AG04450 (cell line): ENCODE measurements at places on chromosomes 12 and 14. TPM values are rescaled to one million over a fixed set of nuclear protein-coding genes. Genes with fewer than 3 reads are reported as not detected.

The RDH16 gene
- polyA plus RNA-seq: 0.06 TPM in 1 of 2 replicates, not detected in the other

The MYH6 gene
- polyA plus RNA-seq: not detected in 2 replicates

The BTBD7 gene
- polyA plus RNA-seq: 22.4 and 24.4 TPM in 2 replicates

The PLBD1 gene
- 0.31 and 0.37 TPM in 2 replicates for polyA plus RNA-seq

The KCNA5 gene
- not detected in 2 replicates for polyA plus RNA-seq

The CLEC7A gene
- not detected in 2 replicates for polyA plus RNA-seq

The PROX2 gene
- polyA plus RNA-seq: not detected in 2 replicates

The PAPLN gene
- polyA plus RNA-seq: 3.1 and 3.4 TPM in 2 replicates

The PDZRN4 gene
- polyA plus RNA-seq: not detected in 2 replicates

The RNASE13 gene
- not detected in 2 replicates for polyA plus RNA-seq

The NFE2 gene
- 0.25 and 0.37 TPM in 2 replicates for polyA plus RNA-seq

The SETD3 gene
- polyA plus RNA-seq: 23.7 and 25.0 TPM in 2 replicates

The ZFHX2 gene
- polyA plus RNA-seq: 0.09 and 0.14 TPM in 2 replicates

The STON2 gene
- polyA plus RNA-seq: not detected in 2 replicates

The AMHR2 gene
- not detected in 2 replicates for polyA plus RNA-seq

The SLC25A21 gene
- polyA plus RNA-seq: 1.5 and 2.0 TPM in 2 replicates

The SMCO3 gene
- polyA plus RNA-seq: 0.05 TPM in 1 of 2 replicates, not detected in the other

The CCDC60 gene
- not detected in 2 replicates for polyA plus RNA-seq

The DPF3 gene
- 15.8 and 18.1 TPM in 2 replicates for polyA plus RNA-seq

The REP15 gene
- 0.65 and 0.78 TPM in 2 replicates for polyA plus RNA-seq

The CACNA2D4 gene
- polyA plus RNA-seq: 0.22 and 0.36 TPM in 2 replicates

The GUCY2C gene
- not detected in 2 replicates for polyA plus RNA-seq

The CD27 gene
- not detected in 2 replicates for polyA plus RNA-seq

The FAM181A gene
- not detected in 2 replicates for polyA plus RNA-seq

The KRT6C gene
- polyA plus RNA-seq: not detected in 2 replicates

The DYNC1H1 gene
- 189 and 300 TPM in 2 replicates for polyA plus RNA-seq

The LHX5 gene
- polyA plus RNA-seq: not detected in 2 replicates

The TBPL2 gene
- not detected in 2 replicates for polyA plus RNA-seq

The RASSF8 gene
- 22.0 and 25.5 TPM in 2 replicates for polyA plus RNA-seq

The LRRC43 gene
- 0.27 and 0.48 TPM in 2 replicates for polyA plus RNA-seq

The FOXN3 gene
- polyA plus RNA-seq: 41.8 and 46.5 TPM in 2 replicates

The INHBC gene
- not detected in 2 replicates for polyA plus RNA-seq

The PTCSC3 gene
- not detected in 2 replicates for polyA plus RNA-seq

The LRP1-AS gene
- polyA plus RNA-seq: not detected in 2 replicates

The RTL1 gene
- not detected in 2 replicates for polyA plus RNA-seq

The PDE3A gene
- 0.06 and 0.10 TPM in 2 replicates for polyA plus RNA-seq

The KRT83 gene
- polyA plus RNA-seq: 0.04 TPM in 1 of 2 replicates, not detected in the other

The CSRP2 gene
- 95.9 and 108 TPM in 2 replicates for polyA plus RNA-seq

The KRT81 gene
- 0.24 and 2.3 TPM in 2 replicates for polyA plus RNA-seq

The SPIC gene
- polyA plus RNA-seq: not detected in 2 replicates

The SLC25A47 gene
- polyA plus RNA-seq: not detected in 2 replicates

The ADGRD1 gene
- 0.05 TPM in 1 of 2 replicates, not detected in the other for polyA plus RNA-seq

The TMPRSS12 gene
- polyA plus RNA-seq: not detected in 2 replicates

The ZNF740 gene
- polyA plus RNA-seq: 20.9 and 21.7 TPM in 2 replicates

The SERPINA9 gene
- 0.05 and 0.07 TPM in 2 replicates for polyA plus RNA-seq

The CMA1 gene
- polyA plus RNA-seq: not detected in 2 replicates

The BCAT1 gene
- polyA plus RNA-seq: 61.1 and 62.8 TPM in 2 replicates

The LRTM2 gene
- polyA plus RNA-seq: not detected in 2 replicates

The AQP6 gene
- not detected in 2 replicates for polyA plus RNA-seq

The KCNC2 gene
- not detected in 2 replicates for polyA plus RNA-seq
